ENCODE measurements at places on chromosomes 16 and 17. TPM values are rescaled to one million over a fixed set of nuclear protein-coding genes. Genes with fewer than 3 reads are reported as not detected.

The KRTAP1-3 gene
- not detected for polyA plus RNA-seq

The ITGAX gene
- polyA plus RNA-seq, result 1.1 TPM

The PERCC1 gene
- polyA plus RNA-seq, result 0.18 TPM

The PPL gene
- 5.0 TPM for polyA plus RNA-seq

The SLFN13 gene
- 0.95 TPM for polyA plus RNA-seq

DNA sequence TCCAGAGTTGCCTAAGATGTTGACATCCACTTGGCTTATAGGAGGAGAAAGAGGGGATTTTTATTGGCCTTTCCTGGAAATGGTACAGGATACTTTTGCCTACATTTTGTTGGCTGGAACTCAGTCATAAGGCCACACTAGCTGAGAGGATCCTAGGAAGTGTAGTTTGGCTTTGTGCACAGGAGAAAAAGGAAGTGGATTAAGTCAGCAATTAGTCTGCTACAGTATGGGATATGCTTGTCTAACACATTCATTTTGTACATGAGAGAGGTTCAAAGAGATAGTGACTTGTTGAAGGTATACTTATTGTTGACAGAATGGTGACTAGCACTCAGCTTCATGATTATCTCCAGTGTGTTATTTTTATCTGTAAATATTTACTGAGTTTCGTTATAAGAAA lies 10.3 kb downstream of the UTP18 start:
- no peak for DNase-seq

GRCh38 chr16:81511371-81511770 lies 66.8 kb downstream of the CMIP start:
- no peak for DNase-seq

DNA sequence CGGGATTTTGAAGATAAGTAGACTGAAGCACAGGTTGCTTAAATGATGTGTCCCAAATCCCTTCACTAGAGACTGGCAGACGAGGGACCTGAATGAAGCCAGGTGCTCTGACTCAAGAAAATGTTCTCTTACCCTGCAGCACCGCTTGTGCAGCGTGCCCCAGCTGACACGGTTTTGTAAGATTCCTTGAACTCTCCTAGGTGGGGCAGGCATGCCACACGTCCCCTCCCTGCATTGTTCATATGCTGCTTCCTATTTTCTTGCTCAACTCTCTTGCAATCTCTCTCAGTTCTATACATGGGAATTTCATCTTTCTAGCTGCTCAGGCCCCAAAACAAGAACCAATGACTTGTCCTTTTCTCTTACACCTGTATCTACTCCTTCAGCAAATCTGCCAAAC lies 22.1 kb upstream of the HNF1B start:
- DNase-seq, result no peak

DNA sequence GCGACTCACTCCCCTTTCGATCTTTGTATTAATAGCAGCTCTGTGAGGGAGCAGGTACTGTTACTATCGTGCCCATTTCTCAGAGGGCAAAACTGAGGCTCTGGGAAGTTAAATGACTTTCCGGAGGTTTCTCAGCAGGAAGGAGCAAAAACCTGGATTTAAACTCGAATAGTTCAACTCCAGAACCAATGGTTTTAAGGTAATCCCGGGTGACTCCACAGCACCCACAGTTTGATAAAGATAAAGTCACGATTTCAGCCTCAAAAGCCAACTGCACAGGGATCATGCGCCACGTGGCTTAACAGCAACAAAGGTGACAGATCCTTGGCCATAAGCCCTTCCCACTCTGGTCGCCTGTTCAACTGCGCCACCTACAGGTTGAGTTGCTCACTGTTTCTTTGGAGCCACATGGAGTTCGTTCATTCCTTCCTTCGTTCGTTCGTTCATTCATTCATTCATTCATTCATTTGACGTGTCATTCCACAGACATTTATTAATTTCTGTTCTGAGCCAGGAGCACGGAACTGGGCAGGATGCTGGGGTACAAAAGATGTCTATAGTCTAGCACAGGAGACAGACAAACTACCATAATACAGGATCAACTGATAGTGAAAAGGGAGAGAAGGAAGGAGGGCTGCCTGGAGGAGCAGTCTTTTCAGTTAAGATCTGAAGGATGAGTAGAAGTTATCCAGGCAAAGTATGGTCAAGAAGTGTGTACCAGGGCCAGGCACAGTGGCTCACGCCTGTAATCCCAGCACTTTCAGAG lies 134.8 kb downstream of the HS3ST2 start:
- peak; percentile 63 for DNase-seq

DNA sequence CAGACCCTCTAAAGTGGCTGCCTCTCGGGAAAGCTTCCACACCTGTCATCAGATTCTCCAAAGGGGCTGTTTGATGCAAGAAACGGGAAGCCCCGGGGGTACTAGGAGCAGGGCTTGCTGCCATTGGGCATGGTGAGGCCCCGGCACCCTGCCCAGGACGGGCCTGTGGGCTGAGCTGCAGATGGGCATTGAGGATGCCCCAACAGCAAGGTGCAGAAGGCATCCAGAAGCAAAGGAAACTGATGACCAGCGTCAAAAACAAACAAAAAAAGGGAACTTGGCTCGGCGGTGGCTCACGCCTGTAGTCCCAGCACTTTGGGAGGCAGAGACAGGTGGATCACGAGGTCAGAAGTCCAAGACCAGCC lies 1.5 kb upstream of the LIMD2 start:
- DNase-seq, result no peak

DNA sequence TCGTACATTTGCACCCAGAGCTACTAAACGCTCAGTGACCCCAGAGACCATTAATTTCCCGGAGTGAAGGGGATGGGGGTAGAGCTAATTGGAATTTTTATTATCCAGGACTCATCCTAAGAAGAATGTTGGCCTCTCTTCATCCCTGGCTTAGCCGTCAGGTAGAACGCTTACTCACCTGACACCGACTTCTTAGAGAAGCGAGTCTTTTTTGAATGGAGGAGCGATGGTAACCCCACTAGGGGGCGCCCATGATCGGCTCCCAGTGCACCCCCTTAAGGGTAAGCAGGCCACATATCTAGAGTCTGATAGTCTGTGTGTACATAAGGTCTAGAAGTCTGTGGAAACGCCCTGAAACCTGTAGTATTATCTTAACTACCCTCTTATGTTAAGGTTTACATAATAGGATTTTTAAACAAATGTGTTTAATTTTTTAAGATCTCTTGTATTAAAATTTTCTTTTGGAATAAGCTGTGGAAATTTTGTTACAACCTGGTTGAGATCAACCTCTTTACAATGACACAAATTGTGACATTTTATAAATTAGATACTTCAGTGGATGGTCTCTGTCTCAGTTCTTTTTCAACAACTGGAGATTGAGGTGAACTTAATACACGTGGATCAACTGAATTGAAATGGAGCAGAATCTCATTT lies 229.8 kb downstream of the CPPED1 start:
- peak; percentile 71 for DNase-seq

DNA sequence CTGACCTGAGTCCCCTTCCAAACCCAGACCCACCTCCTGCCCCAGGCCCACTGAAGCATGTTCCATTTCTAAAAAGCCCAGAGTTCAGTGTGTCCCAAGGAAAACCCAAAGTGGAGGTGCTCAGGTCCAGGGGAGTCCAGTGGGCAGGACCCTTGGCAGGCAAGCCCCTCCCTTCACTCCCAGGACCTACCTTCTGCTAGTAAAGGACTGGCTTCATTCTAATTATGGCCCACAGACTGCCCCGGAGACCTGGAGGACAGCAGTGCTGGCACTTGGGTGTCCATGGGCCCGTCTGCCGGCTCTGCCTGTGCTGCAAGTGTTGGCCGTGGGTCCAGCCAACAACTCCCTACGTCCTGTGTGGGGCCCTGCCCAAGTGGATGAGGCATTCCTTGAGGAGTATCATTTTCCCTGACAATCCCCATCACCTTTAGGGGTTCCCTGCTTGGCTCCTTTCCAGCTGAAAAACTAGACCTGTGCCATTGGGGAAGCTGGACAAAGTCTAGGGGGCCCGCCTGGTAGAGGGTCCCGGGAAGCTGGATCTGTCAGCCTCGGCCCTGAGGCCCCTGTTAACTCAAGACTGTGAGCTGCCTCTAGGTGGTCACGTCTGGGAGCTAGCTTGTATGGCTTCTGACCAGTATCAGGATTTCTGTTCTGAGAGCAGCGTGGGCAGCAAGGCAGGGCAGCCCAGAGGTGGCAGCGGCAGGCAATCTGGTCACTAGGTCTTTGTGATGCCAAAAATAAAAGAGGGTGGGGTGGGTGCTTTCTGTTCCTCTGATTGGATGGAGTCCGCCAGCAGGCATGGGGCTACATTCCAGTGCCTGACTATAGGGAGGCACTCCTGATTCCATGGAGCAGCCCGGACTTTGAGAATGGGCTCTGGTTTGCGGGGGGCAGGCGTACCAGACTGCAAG lies 8.2 kb downstream of the CBX2 start:
- DNase-seq, result no peak

DNA sequence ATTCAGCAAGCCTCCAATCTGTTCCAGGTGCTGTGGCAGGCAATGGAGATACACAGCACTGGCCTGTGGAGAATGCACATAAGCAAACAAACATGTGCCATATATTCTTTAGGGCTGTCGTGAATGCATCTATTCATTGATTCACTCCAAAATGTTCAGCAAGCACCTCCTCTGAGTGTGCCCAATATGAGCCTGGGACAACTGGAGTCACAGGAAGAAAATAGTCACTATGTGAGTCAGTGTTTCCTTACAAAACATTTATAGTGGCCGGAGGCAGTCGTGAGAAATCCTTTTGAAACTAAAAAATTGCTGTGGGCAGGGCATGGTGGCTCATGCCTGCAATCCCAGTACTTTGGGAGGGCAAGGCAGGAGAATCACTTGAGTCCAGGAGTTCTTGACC lies 310.1 kb downstream of the CA10 start:
- no peak for DNase-seq

DNA sequence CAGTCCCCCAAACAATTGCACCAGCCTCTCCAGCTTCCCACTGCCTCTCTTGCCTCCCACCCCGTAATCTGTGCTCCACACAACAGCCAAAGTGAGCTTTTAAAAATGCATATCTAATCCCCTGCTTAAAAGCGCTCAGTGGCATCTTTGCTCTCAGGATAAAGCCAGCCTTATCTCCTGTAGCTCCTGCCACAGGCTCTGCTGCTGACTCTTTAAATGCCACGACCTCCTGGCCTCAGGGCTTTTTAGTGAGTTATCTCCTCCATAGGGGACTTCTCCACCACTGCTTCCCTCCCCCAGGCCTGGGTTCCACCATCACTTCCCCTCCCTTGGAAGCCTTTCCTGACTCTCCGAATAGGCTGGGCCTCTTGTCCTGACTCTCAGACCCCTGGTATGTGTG lies 98.6 kb downstream of the GNAO1 start:
- DNase-seq, result no peak

GRCh38 chr17:21124086-21124485 lies 2.7 kb upstream of the DHRS7B start:
- no peak for DNase-seq

GRCh38 chr16:50960517-50961202 lies 190.4 kb downstream of the SALL1 start:
- DNase-seq, result peak; percentile 76

GRCh38 chr16:66013486-66013885 lies 353.0 kb upstream of the CDH5 start:
- no peak for DNase-seq

GRCh38 chr17:8222380-8222629 lies 11.9 kb upstream of the AURKB start:
- DNase-seq, result no peak

DNA sequence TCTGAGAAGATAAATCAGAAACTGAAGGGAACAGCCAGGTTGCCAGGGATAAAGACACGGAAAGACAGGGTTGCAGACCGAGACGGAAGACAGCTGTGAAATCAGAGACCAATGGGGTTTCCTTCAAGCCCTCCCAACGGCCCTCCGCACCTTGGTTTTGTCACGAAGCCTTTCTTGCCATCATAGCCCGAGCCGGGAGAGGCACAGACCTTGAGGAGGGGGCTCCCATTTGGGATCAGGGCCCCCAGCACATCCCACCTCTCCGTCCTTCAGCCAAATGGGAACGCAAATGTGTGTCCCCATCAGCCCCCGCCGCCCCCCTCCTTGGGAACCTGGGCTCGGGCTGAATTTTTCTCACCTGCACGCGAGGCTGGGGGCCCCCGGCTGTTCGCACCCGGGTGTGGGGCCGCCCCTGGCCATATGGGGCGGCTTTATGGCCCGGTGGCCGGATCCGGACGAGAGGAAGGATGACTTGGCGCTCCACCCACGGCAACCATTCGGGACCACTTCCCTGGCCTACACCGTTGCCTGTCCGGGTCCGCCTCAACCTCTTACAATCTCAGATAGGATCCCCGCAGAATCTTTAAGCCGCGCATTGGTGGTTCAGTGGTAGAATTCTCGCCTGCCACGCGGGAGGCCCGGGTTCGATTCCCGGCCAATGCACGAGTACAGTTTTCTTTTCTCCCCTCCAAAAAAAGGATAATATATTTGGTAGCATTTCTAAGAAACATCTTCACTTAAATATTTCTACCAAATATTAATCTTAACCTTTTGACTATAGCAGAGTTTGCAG lies 1.4 kb upstream of the HES7 start:
- DNase-seq, result peak; percentile 87

Measured in right cardiac atrium (tissue), 5 donors.